NCI-H2081 treated with DMSO at 0.1 percent for 48 hours (cell line): ENCODE measurements at places on chromosomes 13 and 19.

- no peak for DNase-seq
Measured at GRCh38 chr13:102799426-102800144, 666 bp downstream of the BIVM start.

- DNase-seq: no peak
Measured at GRCh38 chr13:36753176-36753575, 65.8 kb upstream of the RFXAP start.

GRCh38 chr13:38542601-38543000, 144.3 kb upstream of the FREM2 start:
- no peak for DNase-seq

- no peak for DNase-seq
Measured at GRCh38 chr13:22176968-22177520, 506.2 kb downstream of the FGF9 start.

DNA sequence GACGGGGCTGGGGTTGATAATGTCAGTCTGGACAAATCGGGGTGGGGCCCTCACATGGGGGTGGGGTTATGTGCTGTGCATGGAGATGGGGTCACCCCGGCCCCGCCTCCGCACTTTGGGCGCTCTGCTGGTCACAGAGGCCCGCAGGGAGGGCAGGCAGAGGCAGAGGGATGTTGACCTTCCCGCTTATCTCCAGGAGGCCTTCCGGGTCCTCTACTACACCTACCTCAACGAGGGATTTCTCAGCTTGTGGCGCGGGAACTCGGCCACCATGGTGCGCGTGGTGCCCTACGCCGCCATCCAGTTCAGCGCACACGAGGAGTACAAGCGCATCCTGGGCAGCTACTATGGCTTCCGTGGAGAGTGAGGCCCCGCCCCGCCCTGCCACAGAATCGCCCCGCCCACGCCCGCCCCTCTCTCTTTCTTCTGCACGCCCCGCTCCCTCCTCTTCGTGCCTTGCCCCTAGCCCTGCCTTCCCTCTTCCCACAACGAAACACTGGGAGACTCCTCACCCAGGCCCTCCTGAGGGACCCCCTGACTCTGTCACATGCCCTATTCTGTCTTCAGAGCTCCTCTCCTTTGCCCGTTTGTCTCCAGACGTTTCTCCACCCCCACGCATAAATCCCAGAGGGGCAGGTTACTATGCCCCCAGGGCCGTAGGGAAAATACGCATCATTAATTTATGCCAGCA, 32.8 kb downstream of the TMEM161A start:
- no peak for DNase-seq

DNA sequence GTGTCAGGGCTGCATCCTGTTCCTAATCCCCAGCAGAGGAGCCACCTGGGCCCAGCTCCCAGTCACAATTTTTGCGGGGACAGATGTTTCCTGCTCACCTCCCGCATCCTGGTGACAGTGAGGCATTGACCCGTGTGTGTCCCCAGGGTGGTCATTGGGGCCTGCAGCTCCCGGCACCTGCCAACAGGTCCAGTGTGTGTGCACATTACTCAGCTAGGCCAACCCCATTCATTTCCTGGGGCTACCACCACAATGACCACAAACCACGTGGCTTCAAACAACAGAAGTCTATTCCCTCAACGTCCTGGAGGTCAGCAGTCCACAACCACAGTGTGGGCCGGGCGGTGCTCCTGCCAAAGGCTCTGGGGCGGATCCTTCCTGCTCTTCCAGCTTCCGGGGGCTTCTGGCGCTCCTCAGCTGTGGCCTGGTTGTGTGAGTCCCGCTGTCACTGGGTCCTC, 11.9 kb upstream of the F2RL3 start:
- no peak for DNase-seq

DNA sequence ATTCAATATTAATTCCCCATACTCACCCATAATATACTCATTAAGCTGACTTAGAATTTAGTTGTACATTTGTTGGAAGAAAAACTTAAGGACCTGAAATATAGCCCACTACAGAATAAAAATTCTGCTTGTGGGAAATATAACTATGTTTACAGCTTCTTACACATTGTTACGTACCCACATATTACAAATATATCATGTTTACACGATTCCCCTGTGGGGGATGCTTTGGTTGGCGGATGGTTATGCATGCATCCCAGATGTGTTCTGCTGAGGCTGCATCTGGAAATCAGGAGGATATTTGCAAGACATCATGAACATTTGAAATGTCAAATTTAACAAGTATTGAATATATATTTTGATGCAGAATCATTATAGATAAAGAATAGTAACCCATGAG, 79.5 kb upstream of the KL start:
- no peak for DNase-seq

GRCh38 chr19:2983351-2984214, 6.2 kb downstream of the TLE6 start:
- peak; percentile 75 for DNase-seq

DNA sequence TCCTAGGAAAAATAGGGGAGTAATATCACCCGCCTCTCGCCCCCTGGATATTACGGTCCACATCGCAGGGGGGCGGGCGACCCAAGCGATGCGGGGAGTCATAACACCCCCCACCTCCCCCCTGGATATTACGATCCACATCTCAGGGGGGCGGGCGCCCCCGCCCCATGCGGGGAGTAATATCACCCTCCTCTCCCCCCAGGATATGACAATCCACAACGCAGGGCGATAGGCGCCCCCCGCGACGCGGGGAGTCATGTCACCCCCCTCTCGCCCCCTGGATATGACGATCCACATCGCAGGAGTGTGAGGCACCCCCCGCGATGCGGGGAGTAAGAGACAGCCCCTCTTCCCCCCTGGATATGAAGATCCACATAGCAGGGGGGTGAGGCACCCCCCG, 684.4 kb upstream of the PCDH9 start:
- DNase-seq: no peak

DNA sequence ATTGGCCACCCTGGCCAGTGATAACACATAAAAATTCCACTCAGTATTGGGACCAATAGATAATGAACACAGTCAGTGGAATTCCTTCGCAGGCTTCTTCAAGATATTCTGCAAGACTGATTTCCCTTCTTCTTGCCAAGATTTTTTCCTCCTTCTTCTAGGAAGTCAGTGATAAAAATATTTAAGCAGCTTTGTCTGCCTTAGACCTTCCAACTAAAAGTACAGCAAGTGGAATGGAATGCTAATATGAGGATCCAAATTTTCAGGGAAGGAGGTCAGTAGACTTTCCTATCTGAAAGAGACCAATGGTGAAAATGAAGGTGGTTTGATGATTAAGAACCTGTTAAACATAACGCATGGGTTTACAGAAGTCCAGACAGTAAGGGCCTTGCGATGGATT, 9.6 kb downstream of the STARD13 start:
- no peak for DNase-seq
